ENCODE measurements at places on chromosomes 16 and 17. TPM values are rescaled to one million over a fixed set of nuclear protein-coding genes. Genes with fewer than 3 reads are reported as not detected.

DNA sequence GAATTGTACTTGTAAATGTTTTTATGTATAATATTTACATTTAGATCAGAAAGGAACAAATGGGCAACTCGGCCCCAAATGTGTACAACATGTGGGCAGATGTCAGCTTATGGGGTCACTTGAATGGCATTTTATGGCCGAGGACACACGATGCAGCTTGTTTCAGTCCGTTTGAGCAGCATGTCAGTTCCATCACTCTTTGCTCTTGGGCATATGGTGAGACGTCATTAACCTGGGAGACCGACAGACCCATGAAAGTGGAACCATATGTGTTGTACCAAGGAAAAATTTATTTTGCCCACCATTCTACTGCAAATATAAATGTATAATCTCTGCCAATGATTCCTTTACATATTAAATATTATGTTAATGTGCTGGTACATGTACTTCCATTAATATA lies 561.9 kb upstream of the SOX9 start:
- no peak for DNase-seq

GRCh38 chr17:49365667-49366066 lies 3.6 kb upstream of the ZNF652 start:
- DNase-seq, result peak; percentile 8

DNA sequence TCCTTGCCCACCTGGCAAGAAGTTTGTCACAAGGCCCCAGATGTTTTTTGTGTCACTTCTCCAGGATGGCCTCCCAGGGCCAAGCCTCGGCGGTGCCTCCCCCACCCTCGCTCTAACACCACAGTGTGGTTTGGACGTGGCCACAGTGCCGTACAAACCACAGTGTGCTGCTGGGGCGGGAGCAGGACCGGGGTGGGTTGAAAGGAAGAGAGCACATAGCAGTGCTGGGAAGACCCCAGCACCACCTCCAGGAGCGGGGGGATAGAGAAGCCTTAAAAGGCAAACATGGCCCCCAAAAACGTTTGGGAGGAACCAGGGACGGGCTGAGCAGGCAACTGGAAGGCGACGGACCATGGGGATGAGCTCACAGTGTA lies 5.0 kb upstream of the BCL6B start:
- no peak for DNase-seq

DNA sequence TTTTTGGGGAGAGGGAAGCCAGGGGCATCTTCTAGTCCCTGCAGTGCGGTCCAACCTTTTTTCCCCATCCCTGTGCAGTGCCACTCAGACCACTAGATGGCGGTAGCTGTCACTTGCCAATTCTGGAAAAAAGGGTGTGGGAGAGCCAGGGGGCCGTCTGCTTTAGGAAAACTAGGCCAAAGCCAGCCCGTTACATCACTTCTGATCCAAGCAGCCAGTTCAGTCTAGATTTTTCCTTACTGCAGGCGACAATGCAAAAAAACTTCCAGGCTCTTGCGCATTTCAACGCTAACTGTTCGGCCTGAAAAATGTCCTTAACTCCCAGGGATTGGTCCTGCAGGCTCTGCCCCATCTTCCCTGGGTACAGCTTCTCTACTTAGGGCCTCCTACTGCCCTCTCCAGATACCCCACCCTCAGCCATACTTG lies 69.2 kb upstream of the CES5A start:
- DNase-seq, result peak; percentile 78

The EVI2A gene
- not detected for total RNA-seq

The GNG13 gene
- not detected for total RNA-seq

- DNase-seq, result peak; percentile 52
Measured at GRCh38 chr16:66273644-66274334, 92.7 kb upstream of the CDH5 start.

The HS3ST6 gene
- total RNA-seq, result not detected

GRCh38 chr16:82655720-82656490 lies 29.1 kb downstream of the CDH13 start:
- DNase-seq, result no peak

DNA sequence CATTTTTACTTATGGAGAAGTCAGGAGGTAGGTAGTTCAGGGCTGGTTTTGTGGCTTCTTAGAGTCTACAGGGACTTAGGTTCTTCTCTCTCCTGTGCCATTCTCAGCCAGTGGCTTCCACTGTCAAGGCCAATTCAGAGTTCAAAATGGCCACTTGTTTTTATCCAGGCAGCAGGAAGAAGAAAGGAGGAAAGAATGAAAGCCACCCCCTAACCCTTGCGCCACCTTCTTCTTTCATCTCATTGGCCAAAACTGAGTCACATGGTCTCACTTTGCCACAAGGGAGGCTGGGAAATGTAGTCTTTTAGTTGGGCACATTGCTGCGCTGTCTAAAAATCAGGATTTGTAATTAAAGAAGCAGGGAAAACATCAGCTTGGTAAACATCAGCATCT lies 60.8 kb upstream of the MED9 start:
- peak; percentile 19 for DNase-seq

GRCh38 chr16:72404299-72404698 lies 232.3 kb upstream of the PMFBP1 start:
- DNase-seq, result no peak

DNA sequence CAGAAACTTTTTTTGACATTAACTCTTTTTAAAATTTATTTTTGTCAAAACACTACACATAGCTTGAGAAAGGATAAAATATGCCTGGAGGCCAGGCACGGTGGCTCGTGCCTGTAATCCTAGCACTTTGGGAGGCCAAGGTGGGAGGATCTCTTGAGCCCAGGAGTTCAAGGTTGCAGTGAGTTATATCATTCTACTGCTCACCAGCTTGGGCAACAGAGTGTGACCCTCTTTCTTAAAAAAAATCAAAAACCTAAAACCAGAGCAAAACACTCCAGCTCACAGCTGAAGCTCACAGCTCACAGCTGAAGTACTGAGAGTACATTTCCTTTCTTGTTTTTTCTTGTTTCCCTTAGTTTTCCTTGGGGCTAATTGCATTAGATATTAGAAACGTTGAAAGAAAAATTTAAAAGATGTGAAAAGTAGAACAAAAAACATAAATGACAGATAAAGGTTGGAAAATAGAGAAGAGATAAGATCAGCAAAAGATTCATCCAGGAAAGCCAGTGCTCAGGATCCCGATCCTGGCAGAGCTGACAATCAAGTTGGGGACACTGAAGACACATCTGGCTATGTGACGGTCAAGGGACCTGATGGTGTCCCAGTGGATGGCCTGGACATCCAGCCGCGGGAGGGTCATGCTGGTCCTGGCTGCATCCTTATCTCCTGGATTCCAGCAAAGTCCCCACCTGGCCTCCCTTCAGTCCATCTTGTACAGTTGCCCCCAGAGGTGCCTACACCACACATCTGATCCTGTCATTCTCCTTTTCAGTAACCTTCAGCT lies 9.8 kb downstream of the CHST6 start:
- no peak for DNase-seq

- peak; percentile 65 for DNase-seq
Measured at GRCh38 chr16:56637814-56638750, at the start of gene MT1A. Gene MT1A (plus strand): TSS chr16:56638666. CDS start chr16:56638739, 73 bp downstream.

DNA sequence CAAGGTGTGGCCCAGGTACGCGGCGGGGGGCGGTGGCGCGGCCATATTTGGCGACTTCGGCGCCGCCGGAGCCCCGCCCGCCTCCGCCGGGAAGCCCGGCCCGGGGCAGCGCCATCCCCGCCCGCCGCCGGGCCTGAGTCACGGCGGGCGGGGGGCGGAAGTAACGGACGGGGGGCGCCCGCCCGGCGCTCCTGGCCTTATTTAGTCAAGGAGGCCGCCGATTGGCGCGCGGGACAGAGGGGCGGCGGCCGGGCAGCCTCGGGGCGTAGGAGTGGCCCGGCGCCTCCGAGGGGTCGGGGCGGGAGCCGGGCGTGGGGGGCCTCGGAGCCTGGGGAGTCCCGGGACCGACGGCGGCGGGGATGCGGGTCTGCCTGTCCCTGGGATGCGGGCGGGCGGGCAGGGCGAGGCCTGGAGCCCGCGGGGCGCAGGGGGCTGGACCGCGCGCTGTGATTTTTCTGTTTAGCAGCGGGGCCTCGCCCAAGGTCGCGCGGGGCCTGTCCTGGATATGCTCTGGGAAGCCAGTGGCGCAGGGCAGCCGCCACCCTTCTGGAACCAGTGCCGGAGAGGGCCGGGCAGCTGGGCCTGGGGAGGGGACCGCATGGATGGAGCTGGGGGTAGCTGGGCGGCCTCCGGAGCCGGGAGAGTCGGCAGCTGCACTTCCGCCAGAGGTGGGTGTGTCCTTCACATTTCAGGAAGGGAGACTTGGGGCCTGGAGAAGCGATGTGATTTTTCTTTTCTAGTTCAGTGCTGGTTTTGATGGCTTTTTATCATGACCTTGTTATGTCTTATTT lies 2.3 kb upstream of the ACTG1 start:
- DNase-seq, result peak; percentile 94

DNA sequence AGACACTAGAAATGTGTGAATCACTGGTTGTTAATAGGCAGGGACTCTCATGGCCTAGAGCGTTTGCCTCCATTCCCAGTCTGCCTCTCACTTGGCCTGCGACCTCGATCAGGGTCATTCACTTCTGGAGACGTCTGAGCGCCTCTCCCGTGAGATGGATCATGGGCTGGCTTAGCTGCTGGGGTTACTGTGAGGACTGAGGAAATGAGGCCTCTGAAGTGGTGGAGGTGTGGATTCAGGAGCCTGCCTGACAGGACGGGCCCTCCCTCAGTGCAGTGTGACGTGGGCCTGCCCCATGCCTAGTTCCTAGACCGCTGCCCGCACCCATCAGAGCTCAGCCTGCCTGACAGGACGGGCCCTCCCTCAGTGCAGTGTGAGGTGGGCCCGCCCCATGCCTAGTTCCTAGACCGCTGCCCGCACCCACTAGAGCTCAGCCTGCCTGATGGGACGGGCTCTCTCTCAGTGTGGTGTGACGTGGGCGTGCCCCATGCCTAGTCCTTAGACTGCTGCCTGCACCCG lies 61.9 kb downstream of the BANP start:
- peak; percentile 40 for DNase-seq

DNA sequence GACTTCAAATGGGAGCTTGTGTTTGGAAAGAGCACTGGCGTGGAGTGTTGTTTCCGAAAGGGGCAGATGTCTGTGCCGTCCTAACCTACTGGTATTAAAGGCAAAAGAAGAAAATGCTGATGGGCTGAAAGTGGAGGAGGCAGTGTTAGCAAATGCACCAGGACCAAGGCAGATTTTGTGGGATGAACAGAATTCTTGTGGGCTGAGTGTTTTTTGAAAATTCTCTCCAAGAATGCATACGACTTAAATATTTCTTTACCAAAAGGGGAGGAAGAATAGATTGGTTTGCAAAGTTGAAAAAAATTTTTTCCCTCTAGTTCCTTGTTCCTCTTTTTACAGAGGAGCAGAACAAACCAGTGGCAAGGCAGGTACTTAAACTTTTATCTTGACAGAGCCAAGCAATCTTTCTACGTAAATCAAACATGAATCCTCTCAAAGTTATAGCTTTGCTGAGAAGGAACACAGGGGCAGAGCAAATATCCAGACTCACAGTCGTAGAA lies 16.8 kb downstream of the MARCHF10 start:
- peak; percentile 85 for DNase-seq

The CIITA gene
- not detected for total RNA-seq

DNA sequence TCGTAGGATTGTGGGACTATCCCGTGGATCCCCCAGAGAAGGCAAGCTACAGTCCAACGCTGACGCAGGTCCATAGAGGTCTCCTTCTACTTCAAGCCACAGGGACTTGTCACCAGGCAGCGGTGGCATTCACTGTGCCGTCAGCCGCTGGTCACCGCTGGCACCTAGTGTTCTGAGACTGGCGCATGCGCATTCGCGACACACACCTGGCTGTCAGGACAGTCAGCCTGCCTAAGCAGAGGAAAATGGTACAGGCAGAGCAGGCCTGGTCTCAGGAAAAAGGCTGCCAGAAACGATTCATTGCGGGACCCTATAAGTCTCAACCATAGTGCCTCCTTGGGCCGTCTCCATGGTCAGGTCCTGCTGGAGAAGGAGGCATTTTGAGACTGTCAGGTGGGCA lies 138.0 kb upstream of the WSB1 start:
- DNase-seq, result no peak

DNA sequence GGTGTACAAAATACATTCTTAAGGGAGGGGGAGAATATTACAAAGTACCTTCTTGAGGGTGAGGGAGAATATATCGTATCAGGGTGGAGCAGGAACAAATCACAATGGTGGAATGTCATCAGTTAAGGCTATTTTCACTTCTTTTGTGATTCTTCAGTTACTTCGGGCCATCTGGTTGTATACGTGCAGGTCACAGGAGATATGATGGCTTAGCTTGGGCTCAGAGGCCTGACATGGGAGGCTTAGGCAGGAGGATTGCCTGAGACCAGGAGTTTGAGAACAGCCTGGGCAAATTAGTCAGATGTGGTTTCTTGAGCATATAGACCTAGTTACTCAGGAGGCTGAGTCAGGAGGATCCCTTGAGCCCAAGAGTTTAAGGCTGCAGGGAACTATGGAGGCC lies 13.1 kb downstream of the ODAD4 start:
- no peak for DNase-seq

The WFDC1 gene
- total RNA-seq, result 18.9 TPM

The CRYBA1 gene
- total RNA-seq, result not detected

GRCh38 chr16:67445441-67445912 lies 14.6 kb downstream of the HSD11B2 start:
- DNase-seq, result no peak

The ADGRG1 gene
- total RNA-seq, result not detected

The STXBP4 gene
- total RNA-seq, result 24.6 TPM

GRCh38 chr16:81547194-81547938 lies 102.8 kb downstream of the CMIP start:
- DNase-seq, result no peak

GRCh38 chr16:750485-750884 lies 9.7 kb upstream of the CIAO3 start:
- peak; percentile 64 for DNase-seq

DNA sequence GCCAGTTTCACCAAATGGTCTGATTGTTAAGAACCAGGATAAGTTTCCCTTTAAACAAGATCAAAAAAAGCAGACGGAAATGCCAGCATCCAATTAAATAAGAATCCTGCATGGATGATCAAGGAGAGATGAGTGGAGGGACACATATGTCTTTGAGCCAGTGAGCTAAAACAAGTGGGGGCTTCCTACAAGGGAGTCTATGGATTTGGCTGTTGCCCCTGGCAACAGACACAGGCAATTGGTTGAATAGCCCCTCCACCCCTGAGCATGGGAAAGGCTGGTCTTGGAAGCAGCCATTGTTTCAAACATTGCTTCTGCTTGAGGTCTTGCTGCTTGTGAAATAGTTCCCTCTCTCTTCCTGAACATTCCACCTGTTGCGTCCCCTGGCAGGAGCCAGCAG lies 374.7 kb upstream of the ERCC4 start:
- no peak for DNase-seq

GRCh38 chr17:42514279-42514678 lies 21.8 kb upstream of the NAGLU start:
- DNase-seq, result no peak

- no peak for DNase-seq
Measured at GRCh38 chr17:74249590-74250270, 24.3 kb upstream of the DNAI2 start.

All from cardiac muscle cell (in vitro differentiated cells and primary cell).